HS-27A (cell line): ENCODE measurements at places on chromosomes 2 and 18.

DNA sequence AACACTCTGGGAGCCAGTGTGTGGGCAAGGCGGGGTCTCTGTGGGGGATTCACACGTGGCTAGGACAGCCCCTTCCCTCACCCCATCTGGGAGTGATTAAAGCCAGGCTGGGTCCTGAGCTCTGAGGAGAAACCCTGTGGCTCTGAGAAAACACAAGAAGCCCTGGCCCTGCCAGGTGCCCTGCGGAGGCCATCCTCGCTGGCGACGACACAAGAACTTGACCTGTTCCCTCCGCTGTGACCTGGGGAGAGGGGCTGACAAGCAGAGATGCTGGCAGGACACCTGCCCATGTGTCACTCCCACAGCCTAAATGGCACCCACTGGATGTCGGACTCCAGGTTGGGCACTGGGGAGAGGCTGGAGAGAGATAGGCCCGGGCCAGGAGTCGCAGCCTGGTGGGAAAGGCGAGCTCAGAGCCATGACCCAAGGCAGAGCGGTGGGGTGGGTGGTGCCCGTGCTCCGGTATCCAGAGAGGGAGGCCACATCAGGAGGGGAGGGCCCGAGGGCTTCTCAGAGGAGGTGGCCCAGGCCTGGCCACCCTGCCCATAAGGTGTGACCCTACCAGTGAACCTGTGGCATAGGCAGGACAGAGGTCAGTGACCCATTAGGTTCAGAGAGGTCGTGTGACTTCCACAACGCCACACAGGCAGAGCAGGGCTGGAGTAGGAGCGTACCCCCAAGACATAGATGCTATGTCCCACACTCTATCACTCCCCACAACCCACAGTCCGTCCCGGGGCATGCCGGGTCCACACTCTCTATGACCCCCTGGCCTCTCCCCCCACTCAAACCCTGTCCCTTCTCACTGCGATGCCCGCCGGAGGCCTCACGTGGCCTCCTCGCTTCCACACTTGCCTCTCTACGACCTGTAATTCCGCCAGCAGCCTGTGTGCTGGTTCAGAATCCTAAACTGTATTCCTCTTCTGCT is 59.4 kb upstream of the HPCAL1 start:
- no peak for DNase-seq

GRCh38 chr2:40227210-40227609 is 224.7 kb downstream of the SLC8A1 start:
- DNase-seq, result no peak

GRCh38 chr18:24862201-24862816 is 401.9 kb downstream of the HRH4 start:
- DNase-seq, result no peak

GRCh38 chr2:200025717-200026116 is 70.3 kb downstream of the MAIP1 start:
- DNase-seq, result no peak

- no peak for DNase-seq
Measured at GRCh38 chr2:64942693-64943092, 46.5 kb upstream of the SLC1A4 start.

DNA sequence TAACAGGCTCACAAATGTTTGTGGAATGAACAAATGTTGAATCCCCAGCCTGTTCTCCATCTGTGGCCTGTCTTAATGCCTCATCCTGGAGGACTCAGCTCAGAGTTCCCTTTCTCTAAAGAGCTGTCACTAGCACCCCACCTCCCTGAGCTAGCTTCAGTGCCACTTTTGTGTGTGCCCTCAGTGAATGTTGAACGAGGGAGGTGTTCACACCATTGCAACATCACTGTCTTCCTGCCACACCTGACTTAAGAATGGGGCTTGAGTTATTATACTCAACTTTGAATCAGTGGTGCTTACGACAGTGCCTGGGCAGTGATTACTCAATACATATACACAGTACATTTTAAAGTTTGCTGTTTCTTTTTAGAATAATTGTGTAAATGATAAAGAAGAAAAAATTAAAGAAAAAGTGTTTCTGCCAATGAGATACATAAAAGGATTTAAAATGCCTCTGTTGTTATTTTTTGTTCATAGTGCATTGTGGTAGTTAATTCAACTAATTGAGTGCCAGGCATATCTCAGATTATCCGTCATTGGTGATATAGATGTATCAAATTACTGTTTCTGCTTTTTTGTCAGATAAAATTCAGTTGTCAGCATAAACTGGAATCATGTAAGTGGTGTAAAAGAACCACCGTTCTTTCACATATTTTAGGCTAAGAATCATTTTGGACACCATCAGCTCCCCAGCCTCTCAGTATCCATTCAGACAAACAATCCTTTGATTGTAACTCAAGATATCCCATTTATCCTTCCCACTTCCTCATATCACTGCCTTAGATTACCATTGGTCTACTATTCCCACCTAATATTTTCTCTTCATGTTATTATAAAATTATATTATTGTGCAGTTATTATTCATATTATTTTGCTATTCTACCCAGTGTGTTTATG is 304.7 kb downstream of the PTPRM start:
- no peak for DNase-seq

- no peak for DNase-seq
Measured at GRCh38 chr2:217433522-217433921, 569.3 kb downstream of the TNS1 start.

GRCh38 chr2:193482557-193482956 is 1287.8 kb upstream of the TMEFF2 start:
- no peak for DNase-seq

DNA sequence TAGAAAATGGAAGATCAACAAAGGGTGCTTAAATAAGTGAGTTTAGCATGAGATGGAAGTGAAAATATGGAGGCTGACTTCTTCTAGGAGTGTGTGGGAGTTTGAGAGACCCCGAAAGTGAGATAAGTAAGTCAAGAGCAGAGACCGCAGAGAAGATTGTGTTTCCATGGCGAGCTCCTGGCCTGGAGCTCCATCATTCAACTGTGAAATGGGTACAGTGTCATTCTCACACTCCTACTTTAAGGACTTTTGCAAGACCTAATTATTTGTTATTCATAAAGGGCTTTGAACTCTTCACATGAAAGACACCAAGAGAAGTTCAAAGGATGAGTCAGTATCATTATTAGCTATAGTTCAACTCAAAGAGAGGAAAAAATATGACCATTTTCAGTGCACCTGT is 134.2 kb upstream of the PIK3C3 start:
- DNase-seq, result no peak

- no peak for DNase-seq
Measured at GRCh38 chr2:883803-884748, 66.6 kb upstream of the SNTG2 start.

GRCh38 chr2:161283926-161284325 is 24.3 kb upstream of the PSMD14 start:
- no peak for DNase-seq

- DNase-seq, result no peak
Measured at GRCh38 chr2:66426244-66427111, 8.4 kb upstream of the MEIS1 start.

- DNase-seq, result no peak
Measured at GRCh38 chr2:130373808-130374365, 18.0 kb downstream of the PTPN18 start.

DNA sequence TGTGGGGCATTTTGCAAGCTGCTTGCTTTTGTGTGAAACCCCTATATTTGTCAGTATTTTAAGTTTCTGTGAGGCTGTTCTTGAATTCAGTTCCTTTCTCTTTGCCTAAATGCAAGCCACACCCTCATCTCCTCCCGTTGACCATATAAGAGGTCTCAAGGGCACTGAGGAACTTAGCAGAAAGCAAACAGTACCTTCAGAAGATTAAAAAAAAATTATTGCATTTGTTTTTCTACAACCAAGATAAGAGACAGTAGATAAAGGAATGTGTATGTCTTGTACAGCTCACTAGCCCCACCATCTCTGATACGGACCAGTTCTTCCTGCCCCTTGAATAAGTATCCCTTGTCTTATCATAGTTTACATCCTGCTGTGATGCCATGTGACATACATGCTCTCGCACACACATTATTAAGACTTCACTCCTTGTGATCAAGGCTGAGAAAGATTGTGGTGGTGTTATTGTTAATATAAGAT is 64.2 kb downstream of the NPAS2 start:
- no peak for DNase-seq

DNA sequence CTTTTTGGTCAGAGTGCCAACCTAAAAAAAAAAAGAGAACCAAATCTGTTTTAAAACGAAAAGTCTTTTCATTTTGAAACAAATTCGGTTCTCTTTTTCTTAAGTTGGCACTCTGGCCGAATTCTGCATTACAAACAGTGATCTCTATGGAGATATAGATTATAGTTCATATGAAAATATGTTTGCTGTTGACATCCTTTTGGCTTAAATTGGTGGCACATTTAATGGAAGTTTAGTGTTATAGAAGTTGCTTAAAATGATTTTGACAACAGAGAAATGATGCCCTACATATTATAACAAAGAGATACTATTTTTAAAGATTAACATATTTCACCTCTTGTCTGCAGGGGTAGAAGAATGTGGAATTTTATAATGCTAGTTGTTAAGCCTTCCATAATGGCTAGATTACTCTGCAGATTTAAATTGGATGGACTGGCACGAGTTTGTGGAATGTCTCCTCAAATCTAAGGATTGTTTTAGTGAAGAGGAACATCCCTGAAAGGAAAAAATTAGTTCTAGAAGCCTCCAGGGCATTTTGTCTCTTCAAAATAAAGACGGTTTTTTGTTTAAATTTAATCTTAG is 222.9 kb upstream of the CDH2 start:
- no peak for DNase-seq

- no peak for DNase-seq
Measured at GRCh38 chr2:10348891-10349290, 46.2 kb downstream of the HPCAL1 start.

DNA sequence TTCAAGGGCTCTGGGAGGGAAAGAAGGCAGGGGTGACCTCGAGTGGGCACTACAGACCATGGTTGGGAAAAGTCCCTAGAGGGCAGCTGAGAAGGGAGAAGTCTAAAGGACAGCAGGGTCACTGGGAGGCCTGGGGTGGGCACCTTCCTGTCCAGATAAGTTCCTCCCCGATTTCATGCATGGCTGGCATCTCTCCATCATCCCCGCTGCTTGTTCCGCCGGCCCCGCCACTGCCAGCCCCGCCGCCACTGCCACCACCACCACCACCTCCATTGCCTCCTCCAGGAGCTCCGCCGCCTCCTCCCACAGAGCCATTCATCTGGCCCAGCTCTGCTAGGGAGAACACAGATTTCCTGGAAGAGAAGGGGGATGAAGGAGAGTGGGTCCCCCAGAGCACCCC is 53.6 kb downstream of the MTHFD2 start:
- DNase-seq, result no peak

- no peak for DNase-seq
Measured at GRCh38 chr18:9947248-9947647, 33.4 kb downstream of the VAPA start.

DNA sequence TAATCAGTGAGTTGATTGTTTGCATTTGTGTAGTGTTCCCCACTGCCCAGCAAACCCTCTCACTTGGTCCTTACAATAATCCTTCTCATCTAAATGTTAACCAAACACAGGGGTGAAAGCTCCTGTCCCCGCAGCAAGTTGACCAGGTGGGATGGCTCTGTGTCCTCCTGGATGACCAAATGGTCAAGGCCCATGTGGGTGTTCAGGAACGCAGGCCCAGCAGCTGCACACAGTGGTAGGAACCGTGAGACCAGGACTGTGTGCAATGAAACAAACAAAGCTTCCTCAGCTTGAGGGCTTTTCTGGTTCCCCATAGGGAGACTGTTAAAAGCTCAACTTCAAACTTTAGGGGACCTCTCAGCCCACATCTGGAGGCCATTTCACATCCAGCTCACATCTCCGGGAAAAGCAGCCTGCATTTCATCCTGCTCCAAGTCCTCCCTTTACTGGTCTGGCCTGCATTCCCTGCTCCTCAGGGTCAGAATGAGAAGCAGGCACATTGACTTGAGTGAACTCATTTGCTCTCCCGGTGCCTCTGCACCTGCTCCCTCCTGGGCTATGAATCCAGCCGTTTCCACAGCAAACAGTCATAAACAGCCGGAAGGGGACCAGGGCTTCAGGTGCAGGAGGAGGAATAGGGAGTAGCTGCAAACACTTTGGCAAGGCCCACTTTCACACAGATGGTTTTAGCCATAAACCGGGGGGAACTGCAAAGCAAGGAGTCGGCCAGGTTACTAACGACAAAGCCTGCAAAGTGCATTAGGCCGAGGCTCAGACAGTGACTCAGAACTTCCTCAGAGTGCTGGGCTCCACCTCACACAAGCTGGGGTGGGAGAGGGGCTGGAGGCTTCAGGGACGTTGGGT is 144.7 kb downstream of the CAPN13 start:
- DNase-seq, result no peak

DNA sequence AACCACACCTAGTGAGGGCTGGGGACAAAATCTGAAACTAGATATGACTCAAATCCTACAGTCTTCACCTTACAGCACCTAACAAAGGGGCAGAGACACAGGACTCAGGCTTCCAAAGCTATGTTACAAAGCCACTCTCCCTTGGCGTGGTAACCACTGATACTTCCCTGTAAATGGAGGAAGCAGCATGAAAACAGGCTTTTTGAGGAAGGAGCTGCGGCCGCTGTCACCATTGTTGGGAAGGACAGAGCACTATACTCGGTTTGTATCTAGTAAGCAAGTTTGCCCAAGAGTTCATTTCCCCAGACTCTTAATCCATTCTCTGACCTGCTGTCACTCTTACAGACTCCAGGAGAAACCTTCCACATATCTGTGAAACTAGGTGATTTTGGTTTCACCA is 60.3 kb downstream of the LONRF2 start:
- no peak for DNase-seq

DNA sequence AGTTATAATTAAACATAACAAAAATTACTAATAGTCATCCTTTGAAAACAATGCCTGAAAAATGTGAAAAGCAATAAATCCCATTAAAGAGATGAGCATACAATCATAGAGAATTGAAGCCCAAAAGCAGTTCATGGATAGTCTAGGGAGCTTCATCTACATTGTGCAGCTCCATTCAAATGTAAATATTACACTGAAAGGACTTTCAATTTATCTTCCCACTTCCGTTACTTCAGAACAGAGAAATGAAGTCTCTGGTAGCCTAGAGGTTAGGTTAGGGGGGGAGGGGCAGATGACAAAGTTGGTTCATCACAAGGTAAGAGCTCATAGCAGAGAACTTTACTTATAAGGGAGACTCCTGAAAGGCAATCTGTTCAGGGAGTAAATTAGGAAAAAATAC is 126.6 kb upstream of the RGPD4 start:
- DNase-seq, result no peak
